ENCODE measurements at places on chromosomes 7 and 10.
A peak's percentile ranks its signal among the peaks of the same experiment; 100 is the strongest.

DNA sequence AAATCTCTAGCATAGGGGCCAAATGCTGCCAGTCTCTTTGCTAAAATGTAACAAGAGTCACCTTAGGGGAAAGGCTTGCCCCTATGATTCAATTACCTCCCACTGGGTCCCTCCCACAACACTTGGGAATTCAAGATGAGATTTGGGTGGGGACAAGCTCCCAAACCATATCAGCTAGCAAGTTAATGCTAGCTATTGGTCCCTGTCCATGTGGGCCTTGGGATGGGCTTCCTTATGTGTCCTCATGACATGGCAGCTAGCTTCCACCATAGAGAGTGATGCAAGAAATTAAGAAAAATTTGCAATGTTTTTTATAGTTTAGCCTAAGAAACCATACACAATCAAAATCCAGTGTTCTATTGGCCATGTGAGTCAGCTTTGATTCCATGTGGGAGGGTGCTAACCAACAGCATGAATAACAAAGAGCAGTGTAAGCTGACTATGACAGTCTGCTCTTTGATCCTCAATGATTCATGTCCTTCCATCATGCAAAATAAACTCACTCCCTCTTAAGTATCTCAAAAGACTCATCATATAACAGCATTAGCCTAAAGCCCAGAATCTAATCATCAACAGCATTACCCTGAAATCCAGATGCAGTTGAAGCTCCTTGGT is 21.7 kb upstream of the ZNF365 start:
- H3K27ac ChIP-seq, result no peak overlapping the region
- no peak for DNase-seq
- no peaks in the 10 kb centered on the region for H3K36me3 ChIP-seq
- H3K4me3 ChIP-seq, result no peak overlapping the region
- H3K27me3 ChIP-seq, result no peaks in the 10 kb centered on the region
- no peaks in the 10 kb centered on the region for H3K4me1 ChIP-seq

- peaks cover 5% of the 10 kb centered on the region for H3K27me3 ChIP-seq
- no peak overlapping the region for H3K4me3 ChIP-seq
- H3K4me1 ChIP-seq, result no peaks in the 10 kb centered on the region
Measured at GRCh38 chr10:20670579-20670978, 226.5 kb downstream of the NEBL start.

DNA sequence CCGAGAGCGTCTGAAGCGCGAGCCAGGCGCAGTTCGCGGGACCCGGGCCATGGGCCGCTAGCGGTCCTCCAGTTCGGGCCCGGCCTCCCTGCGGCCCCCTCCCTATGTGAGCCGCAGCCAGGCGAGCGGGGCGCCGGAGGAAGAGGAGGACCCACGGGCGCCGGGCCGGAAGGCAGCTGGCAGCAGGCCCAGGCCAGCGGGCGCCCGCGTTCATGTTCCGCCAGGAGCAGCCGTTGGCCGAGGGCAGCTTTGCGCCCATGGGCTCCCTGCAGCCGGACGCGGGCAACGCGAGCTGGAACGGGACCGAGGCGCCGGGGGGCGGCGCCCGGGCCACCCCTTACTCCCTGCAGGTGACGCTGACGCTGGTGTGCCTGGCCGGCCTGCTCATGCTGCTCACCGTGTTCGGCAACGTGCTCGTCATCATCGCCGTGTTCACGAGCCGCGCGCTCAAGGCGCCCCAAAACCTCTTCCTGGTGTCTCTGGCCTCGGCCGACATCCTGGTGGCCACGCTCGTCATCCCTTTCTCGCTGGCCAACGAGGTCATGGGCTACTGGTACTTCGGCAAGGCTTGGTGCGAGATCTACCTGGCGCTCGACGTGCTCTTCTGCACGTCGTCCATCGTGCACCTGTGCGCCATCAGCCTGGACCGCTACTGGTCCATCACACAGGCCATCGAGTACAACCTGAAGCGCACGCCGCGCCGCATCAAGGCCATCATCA is 1.1 kb downstream of the ADRA2A start:
- H3K36me3 ChIP-seq, result no peaks in the 10 kb centered on the region
- no peak overlapping the region for H3K4me3 ChIP-seq
- no peaks in the 10 kb centered on the region for H3K4me1 ChIP-seq
- no peak overlapping the region for H3K27ac ChIP-seq
- peaks cover 67% of the 10 kb centered on the region for H3K27me3 ChIP-seq
- DNase-seq, result no peak

DNA sequence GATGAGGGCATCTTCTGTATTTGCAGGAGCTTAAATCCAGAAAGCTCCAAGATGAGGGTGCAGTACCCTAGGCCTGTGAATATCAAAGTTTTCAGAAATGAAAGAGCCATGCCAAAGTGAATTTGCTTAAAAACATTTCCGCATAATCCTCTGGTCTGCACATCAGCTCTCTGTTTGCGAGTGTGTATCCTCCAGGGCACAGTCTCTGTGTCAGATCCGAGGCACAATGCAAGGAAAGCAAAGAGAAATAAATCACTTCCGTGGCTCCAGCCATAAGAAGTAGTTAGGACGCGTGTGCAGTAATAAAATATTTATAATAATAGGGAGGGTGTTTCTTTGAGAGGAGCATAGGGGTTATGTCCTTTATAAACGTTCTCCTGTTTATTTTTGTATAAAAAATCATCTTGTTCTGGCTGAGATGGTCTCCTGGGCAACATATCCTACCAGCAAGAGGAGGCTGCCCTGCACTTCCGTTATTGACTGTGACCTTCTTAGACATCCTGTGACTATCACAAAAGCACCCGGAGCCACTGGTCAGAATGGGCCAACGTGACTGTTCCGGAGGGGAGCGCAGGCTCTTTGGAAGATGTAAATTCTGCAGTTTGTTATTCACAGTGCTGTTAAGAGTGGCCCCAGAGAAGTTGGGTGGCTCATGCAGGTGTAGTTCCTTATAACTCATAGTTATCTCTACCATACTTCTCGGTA is 667.6 kb upstream of the FOXK1 start:
- H3K27me3 ChIP-seq, result no peaks in the 10 kb centered on the region
- no peak overlapping the region for H3K4me3 ChIP-seq
- H3K4me1 ChIP-seq, result no peaks in the 10 kb centered on the region

DNA sequence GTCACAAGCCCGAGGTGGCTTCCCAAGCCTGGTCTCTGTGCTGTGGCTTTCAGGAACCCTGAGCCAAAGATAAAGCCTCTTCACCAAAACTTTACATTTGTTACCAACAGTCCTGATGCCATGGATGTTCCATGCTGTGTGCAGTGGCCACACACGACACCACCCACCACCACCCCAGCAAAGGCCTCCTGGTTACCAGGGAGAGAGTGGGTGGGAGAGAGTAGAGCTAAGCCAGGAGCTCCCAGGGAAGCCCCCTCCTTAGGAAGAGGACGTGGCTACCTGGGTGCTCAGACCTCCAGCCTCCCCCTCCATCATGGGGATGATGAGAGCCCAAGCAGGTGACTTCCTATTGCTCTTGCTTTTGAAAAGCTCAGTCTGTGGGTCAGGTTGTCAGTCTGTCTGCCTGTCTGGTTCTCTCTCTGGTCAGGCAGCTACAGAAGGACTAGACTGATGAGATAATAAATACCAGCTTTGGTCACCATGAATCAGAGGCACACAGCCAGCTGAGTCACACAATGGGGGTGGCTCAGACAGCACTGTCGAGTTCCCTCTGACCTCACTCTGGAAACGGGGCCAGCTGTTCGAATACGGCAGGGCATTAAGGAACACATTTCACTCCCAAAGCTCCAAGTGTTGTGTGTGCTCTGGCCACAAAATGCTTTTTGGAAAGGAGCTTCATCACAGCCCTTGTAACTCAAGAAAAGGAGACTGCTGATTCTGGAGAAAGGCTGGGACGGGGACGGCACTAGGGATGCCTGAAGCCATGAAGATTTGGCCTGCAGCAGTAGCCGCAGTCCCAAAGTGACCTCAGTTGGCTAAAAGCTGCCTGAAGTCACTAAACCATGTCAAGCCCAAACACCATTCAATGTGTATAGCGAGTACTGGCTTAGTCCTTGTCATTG is 166.0 kb downstream of the FANK1 start:
- H3K4me1 ChIP-seq, result peaks cover 36% of the 10 kb centered on the region
- H3K4me3 ChIP-seq, result no peak overlapping the region
- no peaks in the 10 kb centered on the region for H3K36me3 ChIP-seq
- H3K27me3 ChIP-seq, result no peaks in the 10 kb centered on the region

DNA sequence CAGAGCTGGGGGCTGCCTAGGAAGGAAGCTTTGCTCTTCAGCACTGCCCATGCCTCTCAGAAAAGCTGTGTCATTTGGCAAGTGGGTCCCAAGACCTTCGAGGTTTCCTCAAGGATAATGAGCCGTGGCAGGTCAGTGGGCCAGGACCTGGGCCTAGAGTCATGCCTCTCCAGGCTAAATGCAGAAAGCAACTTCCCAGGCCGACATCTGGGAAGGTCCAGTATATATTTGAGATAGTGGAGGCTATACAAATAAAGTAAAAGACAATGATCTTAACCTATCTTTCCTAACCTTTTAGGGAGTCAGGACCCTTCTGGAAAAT is 2.4 kb upstream of the HOXA10 start:
- H3K27me3 ChIP-seq, result no peaks in the 10 kb centered on the region
- peak overlapping the region; percentile 93 for H3K27ac ChIP-seq
- peak; percentile 60 for DNase-seq
- H3K4me3 ChIP-seq, result peak overlapping the region; percentile 14
